ENCODE measurements at places on chromosomes 6 and 20. TPM values are rescaled to one million over a fixed set of nuclear protein-coding genes. Genes with fewer than 3 reads are reported as not detected.

The PNISR gene
- 405 TPM for polyA plus RNA-seq

The BNIP5 gene
- 0.30 TPM for polyA plus RNA-seq

The CASS4 gene
- 3.8 TPM for polyA plus RNA-seq

The XPO5 gene
- 50.9 TPM for polyA plus RNA-seq

The MEP1A gene
- 0.07 TPM for polyA plus RNA-seq

The USP49 gene
- polyA plus RNA-seq: 9.2 TPM

DNA sequence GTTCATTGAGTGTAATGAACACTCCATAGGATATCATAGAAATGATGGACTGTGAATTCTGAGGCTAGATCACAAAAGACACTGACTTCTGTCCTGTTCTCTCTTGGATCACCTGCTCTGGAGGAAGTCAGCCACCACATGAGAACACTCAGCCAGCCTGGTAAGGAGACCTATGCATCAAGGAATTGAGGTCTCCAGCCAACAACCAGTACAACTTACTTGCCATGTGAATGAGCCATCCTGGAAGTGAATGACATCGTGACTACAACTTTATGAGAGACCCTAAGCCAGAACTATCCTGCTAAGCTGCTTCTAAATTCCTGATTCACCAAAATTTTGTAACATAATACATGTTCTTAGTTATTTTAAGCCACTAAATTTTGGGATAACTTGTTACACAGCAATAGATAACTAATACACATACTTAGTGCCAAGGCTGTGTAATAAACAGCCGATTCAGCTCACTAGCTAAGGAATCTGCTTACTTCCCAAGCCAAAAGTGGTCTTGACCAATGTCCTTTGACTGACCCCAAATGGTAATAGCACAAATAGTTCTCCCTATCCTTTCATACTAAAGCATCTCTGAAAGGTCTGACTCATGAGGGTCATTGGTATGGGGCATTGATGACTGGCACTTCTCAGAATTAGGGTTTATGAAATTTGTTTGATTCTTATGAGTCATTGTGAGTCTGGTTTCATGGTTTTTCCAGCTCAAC is 6.9 kb upstream of the CTNNBL1 start:
- no peak for DNase-seq

DNA sequence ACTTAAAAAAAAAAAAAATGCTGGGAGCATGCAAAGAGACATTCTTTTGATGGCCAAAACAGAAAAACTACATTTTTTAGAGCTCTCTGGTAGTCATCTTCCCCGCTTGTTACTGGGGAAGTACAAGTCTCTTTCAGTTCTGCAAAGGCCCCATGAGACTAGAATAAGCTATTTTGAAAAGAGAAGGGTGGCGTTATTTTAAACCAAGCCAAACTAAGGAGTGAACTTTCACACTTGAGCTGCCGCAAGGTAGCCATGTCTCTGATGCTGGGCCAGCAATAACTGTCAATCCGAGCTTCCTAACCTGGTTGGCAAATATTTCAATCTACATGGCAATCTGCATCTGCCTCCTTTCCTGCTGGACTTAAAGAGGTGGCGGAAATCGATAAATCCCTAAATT is 96.7 kb downstream of the L3MBTL3 start:
- no peak for DNase-seq

- DNase-seq: no peak
Observed at GRCh38 chr6:984031-984430, 291.1 kb upstream of the EXOC2 start.

GRCh38 chr20:9417665-9418064 is 96.7 kb upstream of the LAMP5 start:
- DNase-seq: no peak

DNA sequence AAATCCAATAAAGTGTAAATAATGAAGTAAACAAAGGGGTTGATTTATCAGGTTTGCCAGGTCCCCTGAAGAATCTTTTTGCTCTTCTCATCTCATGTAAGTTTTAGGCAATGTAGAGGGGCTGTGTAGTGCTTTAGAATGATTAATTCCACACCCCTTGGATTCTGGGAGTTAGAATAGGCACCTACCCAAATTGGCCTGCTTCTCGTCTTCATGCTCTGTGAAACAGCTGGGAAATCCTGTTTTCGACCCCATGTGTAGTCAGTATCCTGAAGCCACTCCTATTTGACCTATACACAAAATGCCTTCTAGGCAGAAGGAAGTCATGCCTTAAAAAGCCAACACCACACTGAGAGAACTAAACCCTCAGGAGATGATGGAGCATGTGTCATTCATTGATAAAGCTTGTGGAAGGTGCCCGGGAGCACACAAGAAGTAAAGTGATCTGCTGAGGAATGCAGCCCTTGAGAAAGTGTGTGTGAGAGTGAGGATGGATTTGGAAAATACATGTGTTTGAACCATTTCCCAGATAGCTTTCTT is 170.9 kb downstream of the KLHL32 start:
- no peak for DNase-seq

- no peak for DNase-seq
Observed at GRCh38 chr6:38436726-38437465, 202.8 kb downstream of the BTBD9 start.

DNA sequence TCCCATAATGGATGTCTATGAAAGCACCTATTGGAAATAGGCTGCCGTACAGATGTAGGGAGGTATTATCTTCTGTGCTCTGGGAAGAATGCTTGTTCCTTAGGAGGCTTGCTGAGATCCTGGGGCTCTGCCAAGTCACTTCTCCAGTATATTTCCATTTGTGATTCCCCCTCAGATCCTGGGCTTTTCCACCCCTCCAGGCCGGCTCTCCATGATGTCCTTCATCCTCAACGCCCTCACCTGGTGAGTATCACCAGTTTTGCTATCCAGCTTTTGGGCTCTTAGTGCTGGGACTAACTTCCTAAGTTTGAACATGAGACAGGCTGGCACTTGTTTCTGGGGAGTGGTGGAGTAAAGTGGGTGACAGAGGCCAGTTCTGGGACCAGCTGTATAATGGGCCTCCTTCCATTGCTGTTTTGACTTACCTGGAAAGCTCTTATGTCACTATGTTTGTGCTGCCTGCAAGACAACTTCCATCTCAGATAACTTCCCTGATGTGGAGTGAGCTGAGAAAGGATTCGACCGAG is 2.6 kb downstream of the SYS1 start:
- no peak for DNase-seq

GRCh38 chr6:109454496-109455436 is 806 bp downstream of the MICAL1 start:
- no peak for DNase-seq

GRCh38 chr20:21562656-21563055 is 48.8 kb upstream of the NKX2-2 start:
- no peak for DNase-seq

DNA sequence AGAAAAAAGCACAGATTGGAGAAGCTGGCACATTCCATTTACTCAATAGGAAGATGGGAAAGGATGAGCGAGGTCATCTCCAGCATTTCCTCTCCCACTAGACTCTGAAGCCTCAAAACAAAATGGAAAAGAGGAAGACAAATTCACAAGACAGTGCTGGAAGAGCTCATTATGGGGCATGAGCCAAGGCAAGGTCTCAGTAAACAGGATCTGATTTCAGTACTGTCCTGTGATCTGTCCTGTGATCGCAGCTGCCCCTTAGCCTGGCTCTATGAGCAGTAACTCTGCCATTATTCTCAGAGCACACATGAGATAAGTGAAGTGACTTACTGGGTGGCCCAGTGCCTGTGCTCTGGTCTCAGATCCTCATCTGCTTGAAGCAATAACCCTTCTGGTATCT is 68.1 kb upstream of the SLC4A11 start:
- DNase-seq: no peak
